ENCODE measurements at places on chromosomes 1 and 21.
A peak's percentile ranks its signal among the peaks of the same experiment; 100 is the strongest.

- no peak for DNase-seq
Observed at GRCh38 chr1:48878191-48878940, 101.7 kb upstream of the BEND5 start.

DNA sequence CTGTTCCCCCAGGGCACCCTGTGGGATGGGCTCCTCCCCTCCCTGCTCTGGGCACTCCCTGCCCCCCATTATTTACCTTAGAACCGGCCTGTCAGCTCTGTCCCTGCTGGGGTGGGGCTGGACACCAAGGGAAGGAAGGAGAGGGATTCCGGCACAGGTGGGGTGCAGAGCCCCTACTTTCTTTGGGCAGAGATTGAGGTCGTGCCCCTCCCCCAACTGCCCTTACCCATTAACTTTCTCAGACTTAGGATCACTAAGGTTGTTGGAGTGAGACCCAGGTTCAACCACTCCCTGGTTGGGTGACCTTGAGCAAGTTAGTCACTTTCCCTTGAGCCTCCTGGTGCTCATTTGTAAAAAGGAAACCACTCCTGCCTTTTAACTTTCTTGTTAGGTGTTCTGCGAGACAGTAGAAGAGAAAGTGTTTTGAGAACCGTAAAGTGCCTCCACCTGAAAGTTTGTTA lies 57.0 kb upstream of the SYNC start:
- DNase-seq, result no peak

- DNase-seq, result no peak
Observed at GRCh38 chr1:6991266-6991665, 206.0 kb downstream of the CAMTA1 start.

DNA sequence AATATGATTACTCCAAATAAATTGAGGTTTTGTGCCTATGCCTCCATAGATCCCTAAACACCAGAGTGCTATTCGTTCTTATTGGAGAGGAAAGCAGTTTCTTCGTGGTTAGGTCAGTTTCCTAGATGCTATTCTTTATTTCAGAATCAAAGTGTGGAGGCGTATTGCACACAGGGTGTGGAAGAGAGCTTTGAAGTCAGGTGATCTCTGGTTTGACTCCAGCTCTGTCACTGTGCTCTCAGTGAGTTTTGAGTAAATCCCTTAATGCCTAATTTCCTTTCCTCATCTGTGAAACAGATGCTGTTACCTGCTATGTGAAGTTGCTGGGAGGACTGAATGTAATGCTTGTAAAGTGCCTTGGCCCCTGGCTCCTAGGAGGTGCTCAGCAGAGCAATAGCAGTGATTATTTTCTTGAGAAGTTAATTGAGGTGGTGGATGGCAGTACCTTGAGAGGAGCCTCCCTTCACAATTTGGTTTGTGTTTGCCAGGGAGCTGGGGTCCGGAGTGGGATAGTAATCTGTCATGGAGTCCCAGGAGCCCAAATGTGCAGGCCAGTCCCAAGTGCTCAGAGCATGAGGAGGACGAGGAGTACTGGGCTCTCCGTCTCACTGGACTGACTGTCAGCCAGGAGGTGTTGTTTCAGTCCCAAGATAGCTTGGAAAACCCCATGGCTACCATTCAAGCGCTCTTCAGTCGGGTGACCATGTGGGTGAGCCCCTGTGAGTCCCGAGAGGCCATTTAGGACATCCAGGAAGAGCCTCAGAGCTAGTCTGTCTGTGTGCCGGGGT lies 14.9 kb downstream of the NTPCR start:
- DNase-seq, result no peak

- no peak for DNase-seq
Observed at GRCh38 chr21:14945176-14945575, 119.6 kb downstream of the NRIP1 start.

DNA sequence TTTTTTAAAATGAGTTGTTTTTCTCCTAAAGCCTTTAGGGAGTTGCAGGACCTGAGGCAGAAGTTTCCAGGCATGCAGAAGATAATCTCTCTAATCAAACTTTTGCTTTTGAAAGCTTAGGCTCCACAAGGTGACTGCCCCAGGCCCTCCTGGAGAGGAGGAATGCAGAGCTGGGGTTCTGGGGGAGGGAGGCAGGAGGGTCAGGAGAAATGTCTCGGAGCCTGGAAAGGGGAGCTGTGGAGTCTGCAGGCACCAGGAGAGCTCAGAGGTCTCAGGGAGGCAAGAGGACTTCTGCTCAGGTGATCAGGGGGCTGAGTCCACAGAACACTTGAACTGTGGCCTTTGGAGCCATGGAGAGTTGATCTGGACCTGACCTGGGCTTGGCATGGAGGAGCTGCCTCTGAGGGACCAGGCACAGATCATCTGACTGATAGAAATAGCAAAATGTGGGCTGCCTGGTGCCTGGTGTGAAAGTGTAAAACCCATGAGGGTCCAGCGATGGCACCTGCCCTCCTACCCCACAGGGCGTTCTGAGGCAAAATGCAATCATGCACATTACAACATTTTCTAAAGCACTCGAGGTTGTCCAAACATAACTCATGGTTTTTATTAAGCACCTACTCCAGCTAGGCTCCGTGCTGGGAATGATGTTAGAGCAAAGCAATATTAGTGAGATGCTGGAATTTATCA lies 10.0 kb upstream of the ABCG1 start:
- DNase-seq, result no peak

DNA sequence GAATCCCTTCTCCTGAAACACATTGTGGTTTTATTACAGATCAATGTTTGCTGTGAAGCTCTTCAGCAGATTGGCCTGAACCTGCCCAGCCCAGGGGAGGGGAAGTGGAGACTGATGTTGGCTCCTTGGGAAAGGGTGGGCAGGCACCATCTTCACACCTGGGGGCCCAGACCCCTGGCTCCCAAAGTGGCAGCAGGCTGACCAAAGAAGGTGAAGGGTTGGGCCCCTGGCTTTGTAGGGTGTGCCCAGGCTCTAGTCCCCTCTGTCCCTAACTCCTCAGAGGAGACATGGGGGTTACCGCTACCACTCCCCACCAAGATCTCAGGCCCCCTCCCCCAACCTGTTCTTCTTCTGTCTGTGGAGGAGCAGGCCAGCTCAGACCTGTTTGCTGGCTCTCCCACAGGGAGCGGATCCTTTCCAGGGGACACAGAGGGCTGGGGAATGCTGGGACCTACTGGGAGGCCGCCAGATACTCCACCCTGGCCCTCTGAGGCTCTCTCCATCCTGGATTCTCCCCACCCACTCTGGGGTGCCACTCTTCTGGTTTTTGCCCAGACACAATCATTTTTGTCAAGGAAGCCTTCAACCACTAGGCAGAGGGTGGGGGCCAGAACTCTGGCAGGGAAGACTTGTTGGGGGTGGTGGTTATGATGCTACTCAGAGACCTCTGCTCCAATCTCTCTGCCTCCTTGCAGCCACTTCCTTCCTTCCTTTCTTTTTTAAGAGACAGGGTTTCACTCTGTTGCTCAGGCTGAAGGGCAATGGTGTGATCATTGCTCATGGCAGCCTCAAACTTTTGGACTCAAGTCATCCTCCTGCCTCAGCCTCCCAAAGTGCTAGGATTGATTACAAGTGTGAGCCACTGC lies 5.0 kb upstream of the EFNA3 start:
- DNase-seq, result no peak

- DNase-seq, result peak; percentile 31
Observed at GRCh38 chr1:100400404-100400803, 48.1 kb downstream of the CDC14A start.

DNA sequence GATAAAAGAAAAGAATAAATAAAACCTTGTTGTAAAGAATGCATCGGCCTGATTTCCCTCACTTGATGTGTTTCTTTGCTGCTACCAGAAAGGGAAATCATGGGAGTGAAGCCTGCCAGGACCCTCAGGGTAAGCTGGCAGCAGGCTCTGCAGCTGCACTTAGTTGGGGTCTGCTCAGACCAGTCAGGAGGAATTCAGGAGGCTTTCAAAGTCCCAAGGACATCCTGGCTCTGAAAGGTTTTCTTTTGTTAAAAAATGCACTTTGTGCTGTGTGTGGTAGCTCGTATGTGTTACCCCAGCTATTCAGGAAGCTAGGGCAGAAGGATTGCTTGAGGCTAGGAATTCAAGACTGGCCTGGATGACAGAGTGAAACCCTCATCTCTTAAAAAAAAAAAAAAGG lies 254.8 kb downstream of the ZNF648 start:
- no peak for DNase-seq

DNA sequence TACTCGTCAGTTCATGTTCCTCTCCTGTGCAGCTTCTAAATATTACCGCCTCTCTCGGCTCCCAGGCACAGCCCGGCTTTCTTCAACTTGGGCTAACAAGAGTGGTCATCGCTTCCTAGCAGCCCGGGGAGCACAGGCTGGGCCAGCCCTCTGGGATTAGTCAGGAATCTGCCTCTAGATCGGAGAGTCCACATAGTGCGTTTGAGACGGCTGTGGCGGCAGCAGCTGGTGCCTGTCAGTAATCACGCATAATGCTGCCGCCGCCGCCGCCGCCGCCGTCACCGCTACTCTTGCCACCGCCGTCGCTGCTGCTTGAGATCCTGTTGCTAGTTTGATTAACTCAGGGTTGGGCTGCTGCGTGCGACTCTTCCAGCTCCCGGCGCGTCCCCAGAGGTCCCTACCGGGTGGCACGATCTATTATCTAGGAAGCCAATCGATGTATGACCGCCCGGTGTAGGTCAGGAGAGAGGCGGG lies at the start of gene RXRG:
Gene RXRG, minus strand, starts transcription at position 230 of the 474 bp plus-strand sequence. CDS start 233 bp downstream, outside the sequence.
- DNase-seq, result no peak

DNA sequence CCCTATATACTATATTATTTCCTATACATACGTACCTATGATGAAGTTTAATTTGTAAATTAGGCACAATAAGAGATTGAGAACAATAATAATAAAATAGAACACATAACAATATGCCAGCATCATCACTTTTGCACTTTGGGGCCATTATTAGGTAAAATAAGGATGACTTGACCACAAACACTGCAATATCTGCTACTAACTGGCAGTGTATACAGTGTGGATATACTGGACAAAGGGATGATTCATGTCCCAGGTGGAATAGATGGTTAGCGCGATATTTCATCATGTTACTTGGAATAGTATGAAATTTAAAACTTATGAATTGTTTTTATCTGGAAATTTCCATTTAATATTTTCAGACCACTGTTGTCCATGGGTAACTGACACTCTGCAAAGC lies 35.4 kb upstream of the TXLNA start:
- DNase-seq, result no peak

DNA sequence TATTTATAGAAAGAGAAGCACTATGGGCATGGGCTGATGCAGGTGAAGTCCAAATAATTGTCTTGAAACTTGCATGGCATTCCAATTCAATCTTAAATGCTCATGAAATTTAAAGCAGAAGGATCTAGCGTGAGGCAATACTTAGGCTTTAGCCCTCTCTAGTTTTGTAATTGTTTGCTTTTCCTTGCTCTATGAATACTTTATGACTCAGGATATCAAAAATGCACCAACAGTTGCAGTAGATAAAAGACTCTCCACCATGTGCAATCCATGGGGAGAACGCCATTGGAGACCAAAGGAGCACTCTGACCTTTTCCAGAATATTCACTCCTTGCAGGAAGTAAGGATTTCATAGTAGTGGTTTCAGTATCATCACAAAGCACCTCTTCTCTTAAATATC lies 436.4 kb downstream of the LRRIQ3 start:
- DNase-seq, result no peak

GRCh38 chr1:49297783-49298182 lies 521.1 kb upstream of the BEND5 start:
- no peak for DNase-seq

- no peak for DNase-seq
Observed at GRCh38 chr1:95033843-95034242, 38.9 kb downstream of the ALG14 start.

DNA sequence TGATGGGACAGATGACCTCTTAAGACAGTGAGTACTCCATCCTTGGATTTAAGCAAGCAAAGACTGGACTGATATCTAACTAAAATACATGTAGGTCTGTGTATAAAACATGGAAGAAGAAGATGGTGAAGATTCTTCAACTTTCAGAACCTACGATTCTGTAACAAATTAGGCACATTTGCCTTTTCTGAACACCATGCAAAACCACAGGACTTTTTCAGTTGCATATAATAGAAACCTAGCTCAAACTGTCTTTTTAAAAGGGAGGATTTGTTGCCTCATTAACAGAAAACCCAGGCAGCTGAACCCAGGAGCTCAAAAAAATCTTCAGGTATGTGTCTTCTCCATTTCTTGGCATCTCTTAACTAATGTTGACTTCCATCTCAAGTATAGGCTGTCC lies 14.7 kb upstream of the TSPAN1 start:
- no peak for DNase-seq

GRCh38 chr1:14648896-14649855 lies 50.7 kb downstream of the KAZN start:
- DNase-seq, result no peak

DNA sequence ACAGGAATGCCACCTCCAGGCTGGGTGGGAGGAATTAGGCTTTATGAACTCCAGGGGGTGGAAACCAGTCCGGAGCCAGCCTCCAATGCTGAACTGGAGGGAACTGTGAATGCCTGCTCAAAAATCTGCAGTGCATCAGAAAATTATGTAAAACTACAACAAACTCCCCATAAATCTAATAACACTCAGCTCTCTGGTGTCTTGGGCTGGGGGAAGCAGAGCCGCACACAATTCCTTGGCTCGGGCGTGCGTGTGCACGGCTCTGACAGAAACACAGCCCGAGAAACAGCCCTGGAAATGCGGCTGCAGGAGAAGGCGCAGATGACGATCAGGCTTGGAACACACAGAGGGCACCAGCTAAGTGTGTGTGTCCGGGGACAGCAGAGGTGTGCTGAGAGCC lies 127.6 kb upstream of the VAMP3 start:
- no peak for DNase-seq

Measured in stimulated activated CD4-positive, alpha-beta T cell treated with anti-CD3 and anti-CD28 coated beads, Interleukin-12 subunit alpha, Interleukin-12 subunit beta, amount 100 ng/mL, for 48 hours (primary cell).